Activated CD8-positive, alpha-beta memory T cell treated with anti-CD3 and anti-CD28 coated beads, Interleukin-2, amount 10 ng/mL, durations not matched to agents 7 days and 5 days (primary cell): ENCODE measurements at places on chromosomes 5 and 9. TPM values are rescaled to one million over a fixed set of nuclear protein-coding genes. Genes with fewer than 3 reads are reported as not detected.

DNA sequence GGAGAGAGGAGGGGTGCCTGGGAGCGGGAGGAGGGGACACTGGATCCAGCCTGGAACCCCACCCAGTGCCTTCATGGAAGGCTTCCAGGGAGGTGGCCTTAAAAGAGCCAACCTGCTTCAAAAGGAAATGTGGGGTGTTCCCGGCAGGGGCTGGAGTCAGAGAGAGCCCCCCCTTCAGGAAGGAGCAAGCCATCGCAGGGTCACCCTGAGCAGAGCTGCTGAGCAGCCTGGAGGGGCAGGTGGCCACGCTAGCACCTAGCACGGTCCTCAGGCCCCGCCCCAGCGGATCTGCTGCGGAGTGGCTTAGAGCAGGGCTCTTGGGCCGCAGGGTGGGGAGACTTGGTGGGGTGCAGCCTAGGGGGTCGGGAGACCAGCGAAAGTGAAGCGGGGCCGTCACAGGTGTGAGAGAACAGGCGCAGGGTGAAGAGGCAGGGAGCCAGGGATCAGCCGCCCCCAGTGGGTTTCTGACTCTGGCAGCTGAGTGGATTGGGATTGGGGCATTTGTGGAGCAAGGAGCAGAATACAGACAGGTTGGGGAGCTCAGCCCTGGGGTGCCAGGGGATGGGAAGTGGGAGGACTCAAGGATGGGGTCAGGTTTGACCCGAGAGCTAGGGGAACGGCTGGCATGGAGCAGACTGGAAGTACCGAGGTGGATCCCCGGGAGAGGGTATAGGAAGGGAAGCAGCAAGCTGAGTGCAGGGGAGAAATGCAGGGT lies 1.5 kb downstream of the LCN2 start:
- DNase-seq, result no peak

DNA sequence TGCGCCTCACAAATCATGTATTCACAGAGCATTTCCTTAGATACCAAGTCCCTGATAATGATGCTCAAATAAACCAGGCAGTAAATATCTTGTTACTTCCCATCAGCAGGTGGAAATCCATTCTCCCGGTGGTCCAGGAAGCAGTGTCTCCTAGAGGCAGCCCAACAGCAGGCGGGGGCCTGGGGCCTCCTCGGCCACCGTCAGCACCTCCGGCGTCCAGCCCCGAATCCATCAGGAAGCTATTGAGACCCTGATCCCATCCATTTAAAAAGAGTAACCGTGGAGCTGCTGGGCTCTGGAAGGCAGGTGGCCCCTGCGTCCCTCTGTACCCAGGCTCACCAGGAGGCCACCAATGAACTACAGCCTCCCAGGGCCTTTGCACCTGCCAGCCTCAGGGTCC lies 54.0 kb downstream of the VAV2 start:
- DNase-seq, result no peak

DNA sequence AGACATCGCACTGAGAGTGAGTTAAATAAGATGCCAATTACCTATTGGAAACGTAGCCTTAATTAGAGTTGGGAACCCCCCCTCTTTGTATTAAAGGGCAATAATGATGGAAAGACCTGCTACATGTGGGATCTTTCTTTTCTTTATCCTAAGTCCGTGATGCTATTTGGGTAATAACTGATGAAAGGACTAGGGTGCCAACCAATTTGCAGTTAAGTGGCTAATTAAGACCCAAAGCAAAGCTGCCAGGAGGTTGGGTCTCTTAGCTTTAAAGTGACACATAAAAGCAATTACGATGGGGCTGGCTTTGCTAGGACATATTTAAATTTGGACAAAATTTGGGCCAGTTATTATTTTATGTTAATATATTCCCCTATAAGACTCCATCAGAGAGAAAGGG lies 728.8 kb downstream of the NR2F1-AS1 start:
- no peak for DNase-seq

DNA sequence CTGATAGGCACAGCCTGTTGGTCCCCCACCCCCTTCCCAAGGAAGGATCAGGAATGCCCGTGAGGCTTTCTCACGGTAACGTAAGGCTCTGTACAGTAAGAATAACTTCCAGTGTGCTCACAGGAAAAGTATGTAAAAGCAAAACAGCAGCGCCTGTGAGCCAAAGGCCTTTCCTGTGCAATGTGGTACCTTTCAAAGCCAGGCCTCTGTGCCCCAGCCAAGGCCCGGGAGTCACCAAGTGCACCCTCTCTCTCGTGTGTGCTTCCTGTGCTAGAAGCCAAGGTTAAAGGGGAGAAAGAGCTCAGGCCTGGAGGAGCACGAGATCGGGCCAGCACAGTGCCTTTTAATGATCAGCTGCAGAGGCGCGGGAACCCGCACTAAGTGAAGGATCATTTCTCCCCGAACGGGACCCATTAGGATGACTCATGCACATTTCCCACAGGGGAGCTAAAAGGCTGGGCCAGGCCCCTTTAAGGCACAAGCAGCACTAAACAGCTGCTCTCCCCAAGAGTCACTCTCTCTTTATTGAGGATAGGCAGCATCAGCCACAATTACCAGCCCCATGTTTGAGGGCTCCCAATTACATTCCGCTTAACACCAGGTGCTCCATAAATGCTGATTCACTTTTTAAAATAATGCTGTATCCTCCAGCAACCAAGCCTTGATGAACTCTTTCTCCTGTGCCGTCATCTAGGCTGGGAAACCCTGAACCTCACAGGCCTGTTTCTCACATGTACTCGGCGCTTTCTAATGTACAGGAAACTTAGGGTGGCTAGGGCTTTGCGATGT lies 42.8 kb downstream of the SHB start:
- DNase-seq, result no peak

DNA sequence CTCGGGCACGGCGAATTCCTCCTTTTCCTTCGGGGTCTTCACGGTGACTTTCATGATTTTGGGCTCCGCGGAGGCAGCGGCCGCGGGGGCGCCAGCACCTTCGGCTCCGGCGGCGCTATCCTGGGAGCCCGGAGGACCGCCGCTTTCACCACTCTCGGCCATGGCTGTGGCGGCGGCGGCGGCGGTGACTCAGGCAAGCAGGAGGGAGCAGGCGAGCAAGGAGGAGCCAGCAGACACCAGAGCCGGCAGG lies 315 bp downstream of the UBQLN1 start:
- DNase-seq, result no peak

DNA sequence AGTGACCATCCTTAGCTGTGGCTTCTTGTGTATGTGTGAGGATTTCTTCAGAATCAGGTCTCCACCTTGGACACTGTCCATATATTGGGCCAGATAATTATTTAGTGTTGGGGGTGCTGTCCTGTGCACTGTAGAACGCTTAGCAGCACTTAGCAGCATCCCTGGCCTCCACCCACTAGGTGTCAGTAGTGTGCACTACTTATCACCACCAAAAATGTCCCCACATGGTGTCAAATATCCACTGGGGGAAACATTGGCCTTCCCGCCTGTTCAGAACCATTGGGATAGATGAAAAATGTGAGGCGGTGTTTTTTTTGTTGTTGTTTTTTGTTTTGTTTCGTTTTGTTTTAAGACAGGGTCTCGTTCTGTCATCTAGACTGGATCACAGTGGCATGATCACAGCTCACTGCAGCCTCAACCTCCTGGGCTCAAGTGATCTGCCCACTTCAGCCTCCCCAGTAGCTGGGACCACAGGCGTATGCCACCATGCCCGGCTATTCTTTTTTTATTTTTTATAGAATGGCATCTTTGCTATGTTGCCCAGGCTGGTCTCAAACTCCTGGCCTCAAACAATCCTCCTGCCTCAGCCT lies 67.7 kb downstream of the TENT4A start:
- peak; percentile 52 for DNase-seq

GRCh38 chr5:119016125-119016774 lies 27.9 kb upstream of the DTWD2 start:
- no peak for DNase-seq

DNA sequence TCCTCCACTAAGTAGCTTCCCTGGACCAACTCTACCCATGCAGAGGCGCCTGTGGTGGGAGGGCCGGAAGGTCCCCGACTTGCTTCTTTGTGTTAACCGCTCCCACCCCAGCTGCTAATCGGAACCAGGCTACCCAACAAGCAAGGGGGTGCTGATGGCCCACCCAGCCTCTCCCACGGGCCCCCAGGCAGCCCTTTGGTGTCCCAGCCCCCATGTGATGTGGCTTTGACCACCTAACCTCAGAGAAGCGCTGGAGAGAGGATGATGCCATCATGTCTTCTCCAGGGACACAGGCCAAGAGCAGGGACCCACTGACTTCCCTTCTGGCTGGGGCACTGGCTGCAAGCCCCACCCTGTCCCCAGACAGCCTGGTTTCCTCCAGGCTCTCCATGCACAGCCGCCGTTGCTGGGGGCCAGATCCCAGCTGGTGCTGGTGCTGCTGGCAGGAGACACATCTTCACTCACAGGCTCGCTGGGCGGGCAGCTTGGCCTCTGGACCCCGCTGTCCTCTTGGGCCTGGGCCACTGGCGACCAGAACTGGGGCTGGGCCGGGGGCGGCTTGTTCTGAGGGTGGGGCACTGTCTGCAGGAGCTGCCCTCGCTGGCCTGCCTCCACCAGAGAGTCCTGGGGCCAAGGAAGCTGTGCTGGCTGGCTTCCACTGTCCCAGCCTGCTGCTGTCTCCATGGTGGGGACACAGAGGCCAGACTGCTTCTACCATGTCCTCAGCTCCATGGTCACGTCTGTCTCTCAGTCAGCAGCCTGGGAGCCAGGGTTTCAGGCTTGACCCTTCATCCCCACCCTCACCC lies 27.8 kb downstream of the LAMC3 start:
- DNase-seq, result no peak

DNA sequence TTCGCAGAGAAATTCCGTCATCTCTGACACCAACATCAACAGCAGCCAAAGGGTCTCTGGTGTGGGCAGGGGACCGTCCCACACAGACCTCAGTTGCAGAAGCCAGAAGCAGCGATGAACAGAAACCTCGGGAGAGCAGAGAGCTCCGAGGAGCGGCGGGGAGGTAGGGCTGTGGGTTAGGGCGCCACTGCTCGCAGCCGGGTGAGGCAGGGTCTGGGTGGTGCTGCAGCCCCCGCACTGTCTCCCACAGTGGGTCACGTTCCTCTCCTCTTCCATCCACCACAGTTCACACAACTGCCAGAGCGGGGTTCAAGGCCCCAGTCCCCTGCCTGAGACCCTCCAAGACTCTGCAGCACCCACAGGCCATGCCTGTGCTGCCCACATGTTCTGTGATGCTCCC lies 99.9 kb downstream of the OLFM1 start:
- no peak for DNase-seq

- no peak for DNase-seq
These were observed 103.5 kb downstream of the SNX18 start for GRCh38 chr5:54621048-54621447.

Gene TXNDC8
- total RNA-seq, result not detected

Gene OGN
- total RNA-seq, result not detected

Gene SUSD1
- 21.2 TPM for total RNA-seq

Gene PRRX2
- total RNA-seq, result 0.28 TPM

Gene BTNL8
- total RNA-seq, result 1.7 TPM
